ENCODE measurements at places on chromosomes 16 and 17. TPM values are rescaled to one million over a fixed set of nuclear protein-coding genes. Genes with fewer than 3 reads are reported as not detected.

DNA sequence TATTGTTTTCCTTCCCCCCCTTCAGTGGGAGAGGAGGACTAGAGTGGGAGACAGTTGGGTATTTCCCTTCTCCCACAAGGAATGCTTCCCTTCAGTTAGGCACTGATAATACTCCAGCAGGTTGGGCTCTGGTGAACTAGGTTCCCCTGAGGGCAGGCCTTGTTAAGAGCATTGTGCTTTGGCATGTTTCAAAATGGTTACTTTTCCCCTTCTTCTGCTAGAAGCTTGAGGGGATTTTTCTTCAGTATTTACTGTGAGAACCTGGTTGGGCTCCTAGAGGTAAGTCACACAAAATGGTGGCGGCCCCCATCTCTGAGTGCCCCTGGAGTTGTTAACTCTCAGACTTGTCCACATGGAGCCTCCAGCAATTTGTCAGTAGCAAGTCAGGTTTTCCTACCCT lies 156.2 kb downstream of the CYB561 start:
- DNase-seq = no peak

GRCh38 chr16:67248401-67249177 lies at the start of gene SLC9A5:
Gene SLC9A5 (plus strand): TSS chr16:67248979. CDS start chr16:67249015, 36 bp downstream.
- DNase-seq = no peak

DNA sequence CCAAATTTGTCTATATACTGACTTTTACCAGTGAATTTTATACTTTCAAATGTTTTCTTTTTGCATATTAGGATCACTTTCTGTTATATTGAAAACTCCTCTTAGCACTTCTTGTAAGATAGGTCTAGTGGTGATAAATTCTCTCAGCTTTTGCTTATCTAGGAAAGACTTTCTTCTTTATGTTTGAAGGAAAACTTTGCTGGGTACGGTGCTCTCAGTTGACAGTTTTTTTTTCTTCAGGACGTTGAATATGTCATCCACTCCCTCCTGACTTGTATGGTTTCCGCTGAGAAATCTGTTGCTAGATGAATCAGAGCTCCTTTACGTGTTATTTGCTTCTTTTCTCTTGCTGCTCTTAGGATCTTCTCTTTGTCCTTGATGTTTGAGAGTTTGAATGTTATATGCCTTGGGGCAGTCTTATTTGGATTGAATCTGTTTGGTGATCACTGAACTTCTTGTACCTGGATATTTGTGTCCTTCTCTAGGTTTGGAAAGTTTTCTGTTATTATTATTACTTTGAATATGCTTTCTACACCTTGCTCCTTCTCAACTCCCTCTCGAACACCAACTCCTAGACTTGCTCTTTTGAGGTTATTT lies 44.0 kb upstream of the NACA2 start:
- DNase-seq = no peak

- no peak for DNase-seq
Observed at GRCh38 chr16:57862698-57863433, 60.6 kb upstream of the KIFC3 start.

Gene MRTFB
- total RNA-seq = 17.5 TPM

Gene KCNH4
- total RNA-seq = 0.79 TPM

Gene GLIS2
- total RNA-seq = 3.1 TPM

Gene PGP
- 8.1 TPM for total RNA-seq

All from omental fat pad (tissue), 4 donors.